DMS153 (cell line): ENCODE measurements at places on chromosomes 5 and 9.

DNA sequence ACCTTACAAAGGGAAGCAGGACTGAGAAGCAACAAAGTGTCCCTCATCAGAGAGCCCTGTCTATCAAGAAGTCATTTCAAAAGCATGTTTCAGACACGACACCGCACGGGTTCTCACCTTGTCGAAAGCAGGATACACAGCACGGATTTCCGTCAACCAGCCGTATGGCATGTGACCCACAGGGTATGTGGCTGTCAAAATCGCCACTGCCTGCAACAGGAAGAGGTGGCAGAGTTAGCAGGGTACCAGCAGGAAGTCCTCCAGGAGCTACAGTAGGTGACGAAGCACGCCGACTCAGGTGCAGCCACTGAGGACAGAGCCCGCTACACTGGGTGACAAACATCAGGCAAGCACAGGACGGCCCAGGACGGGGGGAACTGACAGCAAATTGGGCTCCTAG lies 81.2 kb downstream of the OTULIN start:
- no peak for DNase-seq

GRCh38 chr9:35728041-35728971 lies 3.7 kb downstream of the TLN1 start:
- no peak for DNase-seq

GRCh38 chr9:121345070-121345469 lies 25.0 kb downstream of the STOM start:
- no peak for DNase-seq

DNA sequence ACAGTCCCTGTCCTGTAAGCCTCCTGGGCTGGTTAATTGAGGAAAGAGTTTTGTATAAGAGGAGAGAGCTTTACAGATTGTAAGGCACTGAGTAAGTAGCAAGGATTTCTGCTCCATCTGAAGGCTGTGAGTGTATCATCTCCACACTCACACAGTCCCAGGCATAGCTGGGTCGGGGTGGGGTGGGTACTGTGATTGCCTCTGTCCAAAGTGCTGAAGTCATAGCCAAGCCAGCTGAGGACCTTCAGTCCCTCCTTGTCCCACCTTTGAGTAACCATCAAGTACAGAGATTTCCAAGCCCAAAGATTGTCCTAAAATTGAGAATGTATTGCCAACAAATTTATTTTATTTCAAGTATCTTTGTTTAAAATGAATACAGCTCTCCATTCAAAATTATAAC lies 5.5 kb upstream of the DNAJB5 start:
- no peak for DNase-seq

- DNase-seq: no peak
These were observed 49.2 kb downstream of the NACC2 start for GRCh38 chr9:136045595-136046553.

DNA sequence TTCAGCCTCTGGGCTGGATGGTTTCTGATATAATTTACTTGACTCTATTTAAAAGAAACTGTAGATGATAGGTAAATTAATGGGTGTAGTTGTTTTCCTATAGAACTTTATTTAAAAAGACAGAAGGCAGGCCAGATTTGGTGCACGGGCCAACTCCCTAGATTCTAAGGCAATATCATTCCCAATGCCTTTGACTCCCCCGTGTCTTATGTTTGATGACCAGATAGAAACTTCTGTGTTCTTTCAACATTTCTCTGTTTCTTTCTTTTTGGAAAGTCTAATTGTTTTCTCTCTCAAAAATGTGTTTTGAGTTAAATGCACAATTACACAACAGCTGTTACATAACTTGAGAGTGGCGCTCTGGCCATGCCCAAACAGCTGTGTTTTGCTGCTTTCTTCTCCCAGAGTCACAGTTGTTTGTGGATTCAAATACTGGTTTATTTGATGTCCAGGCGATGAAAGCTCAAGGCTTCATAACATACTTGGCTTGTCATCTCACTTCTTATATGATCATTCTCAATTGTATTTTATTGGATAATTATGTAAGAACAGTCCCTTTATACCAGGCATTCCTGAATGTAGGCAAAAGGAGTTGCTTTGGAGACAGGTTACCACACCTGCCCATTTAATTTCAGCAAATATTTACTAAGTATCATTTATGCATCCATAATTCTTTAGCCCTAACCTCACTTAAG lies 1.7 kb upstream of the ALDH1A1 start:
- no peak for DNase-seq

GRCh38 chr9:98225015-98225442 lies 30.4 kb downstream of the TBC1D2 start:
- DNase-seq: no peak
